Left kidney (tissue), 8 donors: ENCODE measurements at places on chromosomes 6 and 20. TPM values are rescaled to one million over a fixed set of nuclear protein-coding genes. Genes with fewer than 3 reads are reported as not detected.
A peak's percentile ranks its signal among the peaks of the same experiment; 100 is the strongest.

GRCh38 chr20:61902221-61902869 lies 163.3 kb downstream of the TAF4 start:
- no peak for DNase-seq

GRCh38 chr6:17986656-17987446 lies 584 bp downstream of the KIF13A start:
- peak; percentile 64 for DNase-seq

DNA sequence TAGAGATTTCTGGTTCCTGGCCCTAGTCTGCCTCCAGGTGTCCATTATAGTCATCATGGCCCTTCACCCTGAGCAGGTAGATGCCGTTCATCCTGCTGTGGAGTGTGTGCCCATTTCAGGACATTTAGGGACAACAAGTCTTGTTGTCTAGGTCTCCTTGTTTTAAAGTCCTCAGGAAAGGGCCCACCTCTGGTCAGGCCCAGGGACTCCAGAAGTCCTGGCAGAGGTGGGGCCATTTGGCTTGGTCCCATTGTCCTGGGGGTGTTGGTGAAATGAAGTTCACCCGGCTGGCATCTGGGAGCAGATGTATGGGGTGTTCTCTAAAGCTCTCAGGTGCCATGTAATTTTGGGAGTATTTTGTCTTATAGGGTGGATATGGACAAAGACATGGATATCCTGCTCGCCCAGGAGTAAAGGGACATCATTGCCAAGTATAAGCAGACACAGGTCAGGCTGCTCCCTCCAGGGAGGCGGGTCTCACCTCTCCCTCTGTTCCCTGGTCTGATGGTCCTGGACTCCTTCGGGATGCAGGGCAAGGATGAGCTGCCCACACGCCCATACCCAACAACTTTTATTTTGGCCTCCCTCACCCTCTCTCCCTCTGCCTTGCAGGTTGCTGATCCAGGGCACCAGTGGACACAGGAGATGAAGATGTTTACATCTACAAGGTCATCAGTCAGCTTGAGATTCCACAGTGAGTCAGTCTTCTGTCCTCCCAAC lies 31.7 kb upstream of the MAS1L start:
- no peak for DNase-seq

- DNase-seq = no peak
Observed at GRCh38 chr6:129342243-129342642, 367.7 kb downstream of the ARHGAP18 start.

OTOR gene
- not detected for polyA plus RNA-seq

- DNase-seq = no peak
Observed at GRCh38 chr6:166599205-166599604, 12.7 kb upstream of the RAMACL start.

- DNase-seq = no peak
Observed at GRCh38 chr20:32570401-32571190, 14.5 kb downstream of the NOL4L start.

CCHCR1 gene
- 37.2 TPM for polyA plus RNA-seq

GRCh38 chr6:14440940-14441781 lies 323.6 kb downstream of the CD83 start:
- DNase-seq = no peak

- DNase-seq = peak; percentile 57
Observed at GRCh38 chr20:12847872-12848271, 160.9 kb upstream of the SPTLC3 start.

DNA sequence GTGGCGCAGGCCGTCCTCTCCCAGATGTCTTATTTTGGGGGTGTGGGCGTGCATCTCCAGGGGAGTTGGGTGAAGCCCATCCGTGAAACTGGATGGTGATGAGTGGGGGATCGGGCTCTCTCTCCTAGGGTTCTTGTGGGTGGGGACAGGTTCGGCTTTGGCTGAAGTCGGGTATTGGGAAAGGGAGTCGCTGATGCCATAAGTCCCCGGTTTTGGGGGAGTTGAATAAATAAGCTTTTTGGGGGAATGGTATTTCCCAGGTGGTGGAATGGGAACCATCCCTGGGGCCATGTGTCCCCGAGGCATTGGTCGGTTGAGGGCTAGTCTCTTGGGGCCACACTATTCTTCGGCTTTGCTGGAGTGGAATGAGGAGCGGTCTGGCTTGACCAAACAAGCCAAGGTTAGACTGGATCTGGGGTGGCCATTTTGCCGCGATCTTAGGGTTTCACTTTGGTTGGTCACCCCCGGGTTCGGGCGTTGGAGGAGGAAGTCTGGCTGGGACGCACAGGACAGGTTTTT lies 481 bp downstream of the ZNF133 start:
- peak; percentile 29 for DNase-seq

GRCh38 chr20:49400904-49401303 lies 81.6 kb downstream of the KCNB1 start:
- DNase-seq = no peak

DNA sequence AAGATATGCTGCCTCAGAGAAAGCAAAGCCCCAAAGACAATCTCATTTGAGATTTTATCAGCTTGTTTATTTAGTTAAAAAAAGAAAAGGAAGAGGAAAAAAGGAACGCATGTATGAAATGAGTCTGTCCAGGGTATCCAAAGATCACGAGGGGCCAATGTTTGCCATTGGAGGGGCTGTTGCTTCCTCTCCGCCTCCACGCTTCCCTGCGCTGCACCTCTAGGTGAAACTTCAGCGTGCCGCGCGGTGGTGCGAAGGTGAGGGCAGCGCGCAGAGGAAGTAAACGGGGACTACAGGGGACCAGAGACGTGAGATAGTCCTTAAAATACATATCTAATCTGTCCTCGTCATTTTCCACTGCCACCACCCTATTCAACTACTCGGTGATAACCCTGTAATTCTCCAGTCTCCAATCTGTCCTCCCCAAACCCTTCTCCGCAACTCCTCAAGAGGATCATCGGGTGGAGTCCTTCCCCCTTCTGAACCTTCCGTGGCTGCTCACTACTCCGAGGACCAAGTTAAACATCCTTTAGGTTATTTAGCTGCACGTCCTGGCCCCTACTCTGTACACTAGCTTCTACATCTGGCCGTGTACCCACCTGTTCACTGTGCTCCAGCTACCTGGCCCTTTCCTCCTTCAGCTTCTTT lies 1.1 kb upstream of the DCBLD1 start:
- DNase-seq = no peak

- no peak for DNase-seq
Observed at GRCh38 chr6:101203664-101204063, 189.8 kb upstream of the GRIK2 start.

DNA sequence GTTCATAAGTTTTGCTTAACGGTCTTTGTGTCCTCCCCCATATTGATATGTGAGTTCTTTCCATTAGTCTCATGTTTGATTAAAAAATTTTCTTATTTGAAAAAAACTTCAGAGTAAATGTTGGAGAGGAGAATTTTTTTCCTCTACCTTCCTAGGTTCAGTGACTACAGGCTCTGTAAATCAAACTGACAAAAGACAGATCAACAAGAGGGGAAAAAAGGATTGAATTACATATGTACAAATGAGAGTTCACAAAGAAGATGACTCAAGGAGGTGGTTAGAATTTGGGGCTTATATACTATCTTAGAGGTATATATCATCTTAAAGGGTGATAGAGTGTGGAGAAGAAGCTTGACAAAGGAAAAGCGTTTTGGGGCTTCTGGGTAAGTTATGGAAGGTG lies 5.6 kb downstream of the TMC2 start:
- no peak for DNase-seq

IRF4 gene
- polyA plus RNA-seq = 0.18 TPM

ILRUN gene
- polyA plus RNA-seq = 49.8 TPM

GRCh38 chr6:13436399-13437217 lies 50.8 kb downstream of the GFOD1 start:
- DNase-seq = no peak

- no peak for DNase-seq
Observed at GRCh38 chr6:44731485-44732095, 344.1 kb downstream of the CDC5L start.

DNA sequence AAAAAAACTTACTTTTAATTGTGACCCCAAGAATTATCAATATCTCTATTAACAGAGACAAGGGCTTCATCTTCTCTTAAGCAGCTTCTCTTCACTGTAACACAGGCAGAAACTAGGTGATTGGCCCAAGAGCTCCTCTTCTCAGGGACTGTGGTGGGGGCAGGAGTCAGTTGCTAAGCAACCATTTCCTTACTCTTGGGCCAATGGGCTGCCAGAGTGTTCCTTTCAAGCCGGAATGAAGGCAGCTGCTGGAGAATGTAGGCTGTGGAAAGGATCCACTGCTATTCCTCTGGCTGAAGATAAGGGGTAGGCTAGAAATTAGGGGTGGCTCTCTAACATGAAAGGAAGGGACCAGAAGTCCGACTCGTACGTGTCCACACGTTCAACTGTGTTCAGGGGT lies at the start of gene SEL1L2:
Gene SEL1L2 (minus strand): TSS at position 150 of the 400 bp plus-strand sequence. CDS start 80 bp downstream, at position 70.
- no peak for DNase-seq

GRCh38 chr6:140319209-140319608 lies 944.8 kb upstream of the CITED2 start:
- DNase-seq = peak; percentile 24

DNA sequence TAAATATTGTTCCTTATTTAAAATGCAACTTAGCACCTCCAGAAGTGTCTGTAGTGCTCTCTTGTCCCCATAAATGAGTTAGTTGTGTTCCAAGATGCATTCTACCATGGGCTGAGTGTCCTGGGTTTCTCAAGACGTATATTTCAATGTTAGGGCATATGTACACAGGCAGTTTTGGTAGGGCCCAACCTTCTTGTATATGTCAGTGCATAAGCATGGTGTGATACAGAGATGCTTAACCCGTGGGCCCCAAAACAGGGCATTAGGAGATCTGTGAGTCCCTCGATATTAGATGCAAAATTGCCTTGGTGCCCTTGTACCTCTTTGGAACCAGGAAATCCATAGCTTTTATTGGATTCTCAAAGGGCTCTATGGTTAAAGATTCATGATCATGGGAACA lies 91.5 kb upstream of the HIVEP1 start:
- DNase-seq = no peak

- DNase-seq = no peak
Observed at GRCh38 chr6:89542081-89542857, 96.3 kb downstream of the LYRM2 start.

DNA sequence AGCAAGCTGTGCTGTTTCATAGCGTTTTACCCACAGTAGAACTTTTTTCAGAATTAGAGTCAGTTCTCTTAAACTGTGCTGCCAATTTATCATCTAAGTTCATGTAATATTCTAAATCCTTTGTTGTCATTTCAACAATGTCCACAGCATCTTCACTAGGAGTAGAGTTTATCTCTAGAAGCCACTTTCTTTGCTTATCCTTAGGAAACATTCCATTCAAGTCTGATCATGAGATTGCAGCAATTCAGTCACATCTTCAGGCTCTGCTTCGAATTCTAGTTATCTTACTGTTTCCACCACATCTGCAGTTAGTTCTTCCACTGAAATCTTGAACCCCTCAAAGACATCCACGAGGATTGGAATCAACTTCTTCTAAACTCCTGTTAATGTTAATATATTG lies 12.5 kb downstream of the CTNNBL1 start:
- DNase-seq = no peak

DNA sequence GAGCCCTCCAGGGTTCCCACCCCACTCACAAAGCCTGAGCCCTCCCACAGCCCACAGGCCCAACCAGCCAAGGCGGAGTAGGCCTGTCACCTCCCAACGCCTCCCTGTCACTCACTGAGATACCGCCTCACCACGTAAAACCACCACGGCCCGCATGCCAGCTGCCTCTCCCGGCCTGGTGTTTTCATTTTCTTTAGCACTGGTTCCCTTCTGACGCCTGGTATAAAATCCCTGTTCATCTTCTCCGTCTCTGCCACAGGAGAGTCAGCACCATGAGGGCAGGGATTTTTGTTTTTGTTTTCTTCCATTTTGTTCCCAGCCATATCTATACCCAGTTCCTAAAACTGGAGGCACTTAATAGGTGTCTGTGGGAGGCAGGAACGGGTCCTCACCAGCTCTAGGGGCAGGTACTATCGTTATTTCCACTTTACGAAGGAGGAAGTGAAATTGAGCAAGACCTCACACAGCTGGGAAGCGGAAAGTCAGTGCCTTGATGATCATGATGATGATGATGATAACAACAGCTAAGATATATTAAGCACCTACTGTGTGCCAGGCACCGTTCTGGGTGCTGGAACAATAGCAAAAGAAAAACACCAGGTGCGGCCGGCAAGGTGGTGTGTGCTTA lies 58.6 kb downstream of the SNAI1 start:
- DNase-seq = no peak

DNA sequence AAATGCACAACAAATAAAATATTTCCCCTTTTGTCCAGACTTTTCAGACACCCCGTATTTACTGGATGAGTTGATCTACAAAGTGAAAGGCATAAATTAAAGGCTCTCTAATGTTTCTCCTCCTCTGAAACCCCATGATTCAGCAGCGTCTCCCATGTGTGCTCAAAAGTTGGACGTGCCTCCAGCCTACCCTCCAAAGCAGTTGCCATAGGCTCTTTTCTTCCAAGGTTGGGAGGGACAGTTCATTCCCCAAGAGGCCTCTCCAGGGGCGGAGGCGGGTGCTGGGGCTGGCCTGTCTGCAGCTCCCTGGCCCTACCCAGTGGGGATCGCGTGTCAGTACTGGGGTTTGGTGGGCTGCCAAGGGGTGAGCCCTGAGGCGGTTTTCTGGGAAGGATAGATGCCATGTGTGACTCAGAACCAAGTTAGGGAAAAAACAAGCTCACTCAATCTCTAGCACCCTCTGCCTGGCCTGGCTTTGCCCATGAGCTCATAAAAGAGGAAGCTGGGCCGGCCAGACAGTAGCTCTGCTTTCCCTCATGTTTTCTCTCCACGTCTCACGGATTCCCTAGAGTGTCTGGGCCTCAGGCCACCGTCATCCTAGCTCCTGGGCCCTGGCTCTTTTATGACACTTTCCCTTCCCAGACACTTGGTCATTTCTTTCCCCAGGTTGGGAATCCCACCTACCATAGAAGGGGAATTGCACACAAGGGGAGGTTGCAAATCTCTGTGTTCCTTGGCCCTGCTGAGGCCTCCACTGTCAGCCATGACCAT lies 8.0 kb upstream of the IER3 start:
- no peak for DNase-seq

GRCh38 chr20:57856658-57857057 lies 146.8 kb upstream of the PMEPA1 start:
- no peak for DNase-seq

- no peak for DNase-seq
Observed at GRCh38 chr6:113480616-113481015, 376.5 kb upstream of the MARCKS start.

RIOK1 gene
- polyA plus RNA-seq = 35.2 TPM

DNA sequence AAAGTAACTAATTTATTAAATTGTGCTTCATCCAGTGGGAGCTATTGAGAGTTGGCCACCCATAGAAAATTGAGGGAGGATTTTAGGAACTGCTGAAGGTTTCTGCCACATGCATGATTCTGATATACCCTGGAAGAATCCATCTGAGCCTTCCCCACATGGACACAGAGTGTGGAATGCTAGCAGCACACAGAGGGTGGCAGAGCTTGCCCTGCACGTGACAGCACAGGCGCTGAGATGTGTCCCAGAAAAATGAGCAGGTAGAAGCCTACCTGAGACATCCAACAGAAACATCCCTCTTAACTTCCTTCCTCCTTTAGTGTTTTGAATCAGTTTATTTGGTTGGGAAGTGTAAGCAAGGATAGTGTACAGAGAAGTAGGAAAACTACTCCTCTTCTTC lies 96.9 kb downstream of the MTHFD1L start:
- DNase-seq = no peak

BTN1A1 gene
- 0.22 TPM for polyA plus RNA-seq
